Glutamatergic neuron (in vitro differentiated cells): ENCODE measurements at places on chromosomes 4 and X. TPM values are rescaled to one million over a fixed set of nuclear protein-coding genes. Genes with fewer than 3 reads are reported as not detected.

Gene RAB39B
- 20.9 TPM for total RNA-seq

Gene EPGN
- total RNA-seq = not detected

Gene GAB1
- 29.7 TPM for total RNA-seq

Gene SSX1
- total RNA-seq = not detected

Gene OTUD5
- 68.3 TPM for total RNA-seq

Gene MAGEA3
- total RNA-seq = not detected

Gene MAGEA2
- total RNA-seq = 2.7 TPM

Gene TMEM31
- total RNA-seq = not detected

Gene RAP2C
- total RNA-seq = 22.2 TPM

Gene PLAC1
- not detected for total RNA-seq

Gene TFE3
- 39.8 TPM for total RNA-seq

Gene ZAR1
- total RNA-seq = 0.49 TPM

Gene MAGEC3
- total RNA-seq = not detected

Gene CTAG1A
- total RNA-seq = not detected

Gene ZNF157
- 2.9 TPM for total RNA-seq

DNA sequence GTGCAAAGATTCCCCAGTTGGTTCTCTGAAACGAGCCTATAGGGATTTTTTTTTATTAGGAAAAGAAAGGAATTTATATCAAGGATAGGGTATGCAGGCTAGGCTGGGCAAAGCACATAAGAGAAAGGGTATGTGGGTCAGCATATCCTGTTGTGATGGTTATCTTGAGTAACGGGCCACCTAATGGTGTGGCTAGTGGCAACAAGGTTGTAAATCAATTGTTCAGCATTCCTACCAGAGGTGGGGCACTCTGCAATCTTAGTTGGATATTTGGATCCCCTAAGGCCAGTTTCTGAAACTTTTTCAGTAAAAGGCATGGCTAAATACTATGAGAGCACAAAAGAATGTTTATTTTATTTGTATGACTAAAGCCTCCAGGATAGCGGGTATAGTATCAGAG lies 42.7 kb downstream of the DCAF12L1 start:
- DNase-seq = no peak

DNA sequence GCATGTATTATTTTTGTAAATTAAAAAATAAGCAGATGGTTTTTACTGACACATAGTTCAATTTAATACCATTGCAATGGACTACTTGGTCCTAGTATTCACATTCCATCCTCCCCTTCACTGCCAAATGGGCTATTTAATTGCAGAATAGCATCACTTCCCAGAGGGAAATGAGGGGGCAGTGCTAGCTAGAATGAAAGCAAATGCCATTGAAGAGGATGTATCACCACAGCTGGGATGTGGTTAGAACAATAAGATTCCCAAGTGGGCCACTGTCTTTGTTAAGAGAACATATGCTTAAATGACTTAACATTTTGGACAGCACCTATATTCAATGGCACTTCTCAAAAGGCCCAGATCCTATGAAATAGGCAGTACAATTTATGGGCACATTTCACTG lies 224.7 kb downstream of the RBMX2 start:
- no peak for DNase-seq

DNA sequence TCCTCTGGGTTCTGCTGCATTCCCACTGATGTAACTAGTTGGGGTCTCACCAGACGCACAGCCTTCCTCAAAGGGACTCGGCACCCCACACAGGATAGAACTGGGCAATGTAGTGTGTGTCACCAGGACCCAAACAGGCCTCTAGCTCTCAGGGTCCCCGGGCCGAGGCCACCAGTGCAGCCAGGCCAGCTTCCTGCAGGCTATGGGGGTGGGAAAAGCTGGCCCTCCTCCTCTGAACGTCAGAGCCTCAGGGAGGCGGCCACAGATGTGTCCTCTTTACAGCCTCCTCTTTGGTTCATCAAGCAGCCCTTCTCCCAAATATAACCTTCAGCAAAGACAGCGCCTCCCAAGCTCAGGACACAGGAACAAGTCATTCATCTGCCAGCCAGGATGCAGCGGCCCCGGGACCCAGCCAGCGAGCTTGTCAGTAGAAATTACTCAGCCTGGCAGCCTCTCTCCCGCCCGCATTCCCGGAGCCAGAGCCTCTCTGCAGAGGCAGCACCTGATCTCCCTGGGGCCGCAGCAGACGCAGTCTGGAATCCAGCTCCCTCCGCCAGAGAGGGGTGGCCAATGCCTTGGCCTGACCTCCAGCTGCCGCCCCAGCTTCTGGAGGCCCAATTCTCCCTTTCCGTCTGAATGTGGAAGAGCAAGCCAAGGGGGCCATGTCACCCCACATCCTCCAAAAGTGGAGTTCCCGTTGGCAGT lies 288.5 kb downstream of the FBXW7 start:
- DNase-seq = no peak

GRCh38 chr4:182475539-182475938 lies 232.3 kb downstream of the TENM3 start:
- DNase-seq = no peak

- DNase-seq = no peak
Observed at GRCh38 chr4:125044886-125045285, 269.9 kb upstream of the FAT4 start.

GRCh38 chr4:138975225-138975624 lies 40.4 kb upstream of the NOCT start:
- DNase-seq = no peak

DNA sequence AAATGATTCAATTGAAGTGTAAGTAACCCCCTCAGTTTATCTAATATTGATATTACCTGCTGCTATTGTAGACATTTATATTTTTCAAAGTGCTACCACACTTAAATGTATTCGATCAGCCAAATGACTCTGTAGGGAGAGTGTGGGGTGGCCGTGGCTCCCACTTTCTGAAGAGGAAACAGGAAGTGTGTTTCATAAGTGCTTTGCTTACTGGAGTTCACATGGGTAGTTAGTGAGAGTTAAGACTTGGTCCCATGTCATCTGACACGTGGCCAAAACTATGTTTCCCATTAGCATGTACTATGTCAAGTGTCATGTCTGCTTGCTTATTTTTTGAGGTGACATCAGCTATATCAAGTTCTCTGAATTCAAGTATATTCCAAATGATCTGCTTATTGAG lies 308.1 kb upstream of the GATB start:
- DNase-seq = no peak

DNA sequence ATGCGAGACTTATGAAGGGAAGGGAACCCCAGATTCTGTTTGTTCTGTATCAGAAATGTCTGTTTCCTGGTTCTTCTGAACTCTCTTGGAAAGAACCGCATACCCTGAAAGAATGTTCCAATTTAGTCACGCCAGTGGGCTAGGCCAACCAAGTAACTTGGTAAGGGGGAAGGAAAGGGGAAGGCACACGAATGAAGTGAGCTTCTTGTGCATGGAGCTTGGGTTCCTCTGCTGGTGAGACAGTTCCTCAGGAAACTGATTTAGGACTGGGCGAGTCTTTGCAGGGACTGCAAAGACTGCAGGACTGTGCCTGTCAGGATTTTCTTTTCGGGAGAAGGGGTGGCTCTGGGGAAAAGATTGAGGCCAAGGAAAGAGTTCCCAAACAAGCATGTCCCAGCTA lies 35.6 kb downstream of the FRMPD3 start:
- DNase-seq = no peak

DNA sequence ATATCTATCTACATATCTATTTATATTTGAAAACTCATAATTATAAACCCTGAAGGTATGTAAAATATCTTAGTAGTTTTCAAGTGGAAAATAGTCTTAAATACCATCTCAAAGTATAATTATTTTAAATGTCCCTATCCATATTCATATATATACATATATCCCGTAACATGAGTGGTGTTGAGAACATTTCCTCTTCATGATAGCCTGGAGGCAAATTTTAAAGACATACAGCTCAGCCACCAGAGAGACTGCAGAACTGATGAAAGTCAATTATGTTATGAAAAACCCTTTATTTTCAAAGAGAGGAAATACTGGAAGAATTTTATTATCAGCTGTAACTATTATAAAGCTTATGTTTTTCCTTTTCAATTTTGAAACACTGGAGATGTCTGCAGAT lies 1806.7 kb upstream of the PCDH7 start:
- no peak for DNase-seq

DNA sequence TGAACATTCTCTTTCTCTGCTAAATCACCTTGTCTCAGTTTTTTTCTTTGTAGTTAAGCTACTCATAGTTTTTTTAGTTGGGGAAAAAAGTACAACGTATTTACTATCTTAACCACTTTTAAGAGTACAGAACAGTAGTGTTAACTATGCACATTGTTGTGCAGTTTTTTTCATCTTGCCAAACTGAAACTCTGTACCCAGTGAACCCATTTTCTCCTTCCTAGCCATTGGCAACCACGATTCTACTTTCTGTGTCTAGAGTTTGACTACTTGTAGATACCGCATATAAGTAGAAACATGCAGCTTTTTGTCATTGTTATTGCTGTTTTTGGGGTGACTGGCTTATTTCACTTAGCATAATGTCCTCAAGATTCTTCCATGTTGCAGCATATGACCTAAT lies 10.0 kb downstream of the N4BP2 start:
- no peak for DNase-seq

DNA sequence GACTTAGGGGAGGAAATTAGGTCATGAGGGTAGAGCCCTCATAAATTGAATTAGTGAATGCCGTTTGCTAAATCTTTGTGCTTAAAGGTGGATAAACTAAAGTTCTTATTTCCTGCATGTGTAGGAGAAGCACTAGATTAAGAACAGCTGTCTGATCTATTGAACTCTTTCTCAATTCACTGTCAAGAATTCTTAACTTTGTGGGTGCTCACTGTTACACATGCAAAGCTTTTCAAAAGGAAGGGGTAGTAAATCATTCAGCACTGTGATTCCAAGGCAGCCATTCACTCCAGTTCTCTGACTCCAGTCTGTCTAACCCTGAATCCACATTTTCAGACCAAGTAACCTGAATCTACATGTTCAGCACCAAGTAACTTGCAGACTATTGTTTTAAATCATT lies 1520.1 kb downstream of the PCDH18 start:
- DNase-seq = no peak

DNA sequence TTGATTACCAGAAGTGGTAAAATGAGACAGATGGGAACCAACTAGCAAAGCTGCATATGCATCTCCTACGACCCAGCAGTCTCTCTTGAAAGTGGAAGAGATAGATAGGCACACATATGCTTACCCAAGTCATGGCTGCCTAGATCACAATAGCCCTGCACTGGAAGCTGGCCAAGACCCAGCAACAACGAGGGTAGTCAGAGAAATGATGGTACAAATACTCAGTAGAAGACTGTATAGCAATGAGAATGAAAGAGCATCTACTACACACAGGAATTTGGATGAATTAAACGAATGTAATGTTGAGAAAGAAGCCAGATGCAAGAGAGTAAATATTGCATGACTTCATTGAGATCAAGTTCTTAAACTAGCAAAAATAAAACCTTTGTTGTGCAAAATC lies 100.3 kb upstream of the FAT1 start:
- no peak for DNase-seq

DNA sequence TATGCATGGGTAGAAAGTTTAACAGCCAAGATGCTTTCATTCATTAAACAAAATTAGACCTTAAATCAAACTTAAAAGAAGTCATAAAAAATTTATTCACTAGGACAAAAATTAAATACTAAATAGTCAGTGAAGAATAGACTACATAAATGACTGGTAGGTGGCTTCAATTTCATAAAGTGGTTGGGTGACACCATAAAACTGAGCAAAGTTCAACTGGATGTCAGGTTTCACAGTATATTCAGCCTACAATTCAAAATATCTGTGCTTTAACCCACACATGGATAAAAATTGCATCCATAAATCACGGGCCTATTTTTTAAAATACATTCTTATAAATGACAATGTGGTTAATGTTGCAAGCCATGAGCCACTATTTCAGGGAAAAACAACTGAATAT lies 582.3 kb downstream of the IL15 start:
- DNase-seq = no peak

DNA sequence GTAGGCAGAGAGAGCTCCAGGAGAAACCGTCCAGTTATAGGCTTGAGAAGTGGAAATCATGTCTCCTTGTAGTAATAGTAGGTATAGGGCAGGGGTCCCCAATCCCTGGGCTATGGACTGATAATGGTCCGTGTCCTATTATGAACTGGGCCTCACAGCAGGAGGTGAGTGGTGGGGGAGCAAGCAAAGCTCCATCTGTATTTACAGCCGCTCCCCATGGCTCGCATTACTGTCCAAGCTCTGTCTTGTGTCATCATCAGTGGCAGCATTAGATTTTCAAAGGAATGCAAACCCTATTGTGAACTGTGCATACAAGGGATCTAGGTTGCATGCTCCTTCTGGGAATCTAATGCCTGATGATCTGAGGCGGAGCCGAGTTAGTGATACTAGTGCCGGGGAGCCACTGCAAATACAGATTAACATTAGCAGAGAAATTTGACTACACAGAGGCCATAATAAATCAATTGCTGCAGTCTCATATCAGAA lies 67.6 kb downstream of the MRPL1 start:
- DNase-seq = no peak

DNA sequence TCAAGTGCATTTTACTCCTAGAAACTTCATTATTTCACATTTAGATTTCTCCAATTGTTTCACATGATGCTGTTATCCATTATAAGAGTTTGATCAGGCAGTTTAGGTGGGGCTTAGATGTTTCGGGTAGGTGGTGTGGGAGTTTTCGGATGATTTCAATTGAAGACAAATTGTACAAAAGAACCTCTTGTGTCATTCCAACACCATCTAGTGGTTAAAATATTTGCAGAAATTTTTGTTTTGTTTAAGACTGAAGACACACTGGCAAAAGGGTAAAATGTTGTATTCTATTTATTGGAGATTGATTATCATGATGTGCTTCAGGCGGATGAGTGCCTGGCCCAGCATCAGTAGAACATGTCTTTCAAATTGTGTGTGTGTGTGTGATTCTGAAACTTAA lies 212.7 kb downstream of the SH3BGRL start:
- no peak for DNase-seq

DNA sequence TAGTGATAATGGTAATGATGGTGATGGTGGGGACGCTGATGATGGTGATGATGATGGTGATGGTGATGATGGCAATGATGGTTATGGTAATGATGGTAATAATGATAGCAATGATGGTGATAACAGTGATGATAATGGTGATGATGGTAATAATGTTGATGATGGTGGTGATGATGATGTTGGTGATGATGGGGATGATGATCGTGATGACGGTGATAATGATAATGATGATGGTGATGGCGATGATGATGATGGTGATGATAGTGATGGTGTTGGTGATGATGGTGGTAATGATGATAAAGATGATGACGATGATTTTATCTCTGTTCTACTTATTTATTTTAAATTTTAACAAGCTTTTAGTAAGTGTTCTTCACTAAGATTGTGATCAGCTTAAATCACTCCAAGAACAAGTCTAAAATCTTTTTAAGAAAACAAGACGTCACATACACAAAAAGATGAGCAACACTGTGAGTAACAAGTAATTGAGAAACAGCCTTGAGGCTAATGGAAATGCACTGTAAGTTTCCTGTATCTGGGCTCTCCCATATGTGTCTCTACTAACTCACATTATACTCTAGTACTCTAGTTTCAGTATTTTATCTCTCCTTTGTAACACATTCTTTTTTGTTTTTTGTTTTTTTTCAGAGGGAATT lies 480.2 kb upstream of the PRKX start:
- DNase-seq = no peak
